ENCODE measurements at places on chromosomes 6 and 20. TPM values are rescaled to one million over a fixed set of nuclear protein-coding genes. Genes with fewer than 3 reads are reported as not detected.

MAPK14 gene
- 36.5 TPM for total RNA-seq

PBOV1 gene
- not detected for total RNA-seq

C6orf163 gene
- 3.0 TPM for total RNA-seq

SAMD5 gene
- total RNA-seq, result not detected

KCNS1 gene
- 0.24 TPM for total RNA-seq

Measured in activated T-helper 17 cell treated with anti-CD3 and anti-CD28 coated beads, Interleukin-2, amount 50 U/mL, for 72 hours (primary cell).